ENCODE measurements at places on chromosomes 5 and 9. TPM values are rescaled to one million over a fixed set of nuclear protein-coding genes. Genes with fewer than 3 reads are reported as not detected.

DNA sequence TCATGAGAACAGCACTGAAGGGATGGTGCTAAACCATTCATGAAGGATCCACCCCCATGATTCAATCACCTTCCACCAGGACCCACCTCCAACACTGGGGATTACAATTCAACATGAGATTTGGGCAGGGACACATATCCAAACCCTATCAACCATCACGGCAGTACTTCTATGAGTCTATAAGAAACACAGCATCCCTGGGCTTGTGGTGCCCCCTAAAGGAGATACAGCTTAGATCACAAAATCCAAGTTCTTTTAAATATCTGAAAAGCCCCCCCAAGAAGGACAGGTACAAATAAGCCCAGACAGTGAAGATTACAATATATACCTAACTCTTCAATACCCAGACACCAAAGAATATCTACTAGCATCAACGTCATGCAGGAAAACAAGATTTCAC is 233.7 kb upstream of the ADRA1B start:
- no peak for DNase-seq

Gene NRARP
- 6.8 TPM for polyA plus RNA-seq

DNA sequence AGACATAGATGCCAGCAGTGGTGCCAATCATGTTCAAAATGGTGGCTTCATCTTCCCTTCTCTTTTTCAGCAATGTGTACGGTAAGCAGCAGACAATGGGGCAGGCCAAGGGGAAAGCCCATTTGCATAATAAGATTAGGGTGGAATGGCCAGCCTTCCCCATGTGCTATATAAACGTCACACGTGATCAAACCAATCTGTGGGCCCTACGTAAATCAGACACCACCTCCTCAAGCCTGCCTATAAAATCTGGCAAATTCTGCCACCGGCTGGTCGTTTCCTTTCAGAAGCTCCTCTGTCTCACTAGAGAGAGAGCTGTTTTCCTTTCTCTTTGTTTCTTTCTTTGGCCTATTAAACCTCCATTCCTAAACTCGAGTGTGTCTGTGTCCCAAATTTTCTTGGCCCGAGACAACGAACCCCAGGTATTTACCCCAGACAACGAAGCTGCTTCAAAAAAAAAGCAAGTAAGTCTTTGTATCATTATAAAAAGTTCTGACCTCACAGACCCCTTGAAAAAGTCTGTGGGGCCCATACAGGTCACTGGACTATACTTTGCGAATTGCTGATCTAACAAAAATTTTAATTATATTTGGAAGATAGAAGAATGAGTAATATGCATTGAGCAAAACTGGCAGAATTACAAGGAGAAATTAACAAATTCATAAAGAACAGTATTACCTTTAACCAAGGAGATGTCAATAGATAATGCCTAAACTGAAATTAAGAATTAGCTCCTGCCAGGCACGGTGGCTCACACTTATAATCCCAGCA is 15.2 kb downstream of the ZBTB5 start:
- no peak for DNase-seq

- DNase-seq = no peak
Observed at GRCh38 chr5:54018438-54018837, 291.9 kb downstream of the ARL15 start.

DNA sequence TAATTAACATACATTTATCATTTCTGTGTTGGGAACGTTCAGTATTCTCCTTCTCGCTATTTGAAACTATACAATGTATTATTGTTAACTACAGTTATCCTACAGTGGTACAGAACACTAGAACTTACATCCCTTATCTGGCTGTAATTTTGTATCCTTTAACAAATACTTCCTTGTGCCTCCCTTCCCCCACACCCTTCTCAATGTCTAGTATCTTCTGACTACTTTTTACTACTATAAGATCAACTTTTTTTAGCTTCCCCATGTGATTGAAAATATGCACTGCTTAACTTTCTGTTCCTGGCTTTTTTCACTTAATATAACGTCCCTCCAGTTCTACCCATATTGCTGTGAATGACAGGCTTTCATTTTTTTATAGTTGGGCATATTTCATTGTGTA is 253.5 kb downstream of the RAB3C start:
- no peak for DNase-seq

- DNase-seq = no peak
Observed at GRCh38 chr9:87375397-87376073, 122.1 kb upstream of the DAPK1 start.

DNA sequence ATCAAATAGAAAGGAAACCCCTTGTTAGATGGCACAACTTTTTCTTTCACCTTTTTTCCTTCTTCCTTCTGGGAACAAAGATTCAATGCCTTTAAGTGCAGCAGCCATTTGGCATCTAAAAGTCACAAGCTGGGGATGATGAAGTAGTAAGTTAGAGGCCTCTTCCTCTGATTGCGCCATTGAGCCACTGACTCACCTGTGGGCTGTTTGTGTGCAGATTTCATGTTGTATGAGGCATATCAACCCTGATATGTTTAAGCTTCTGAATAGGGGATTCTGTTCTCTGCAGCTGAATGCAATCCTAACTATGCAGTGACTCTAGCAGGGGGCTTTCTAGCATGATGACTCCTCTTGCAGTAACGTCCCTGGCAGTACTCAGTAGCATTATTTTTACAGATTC is 599.9 kb downstream of the CSNK1G3 start:
- DNase-seq = no peak

- DNase-seq = no peak
Observed at GRCh38 chr5:431711-432050, 11.3 kb upstream of the EXOC3 start.

Gene NR6A1
- polyA plus RNA-seq = 0.87 TPM

Gene NRG2
- polyA plus RNA-seq = 1.3 TPM

GRCh38 chr5:34618371-34619065 is 37.6 kb upstream of the RAI14 start:
- no peak for DNase-seq

Gene CXCL14
- polyA plus RNA-seq = 45.3 TPM

Gene SPATA24
- polyA plus RNA-seq = 13.8 TPM

- DNase-seq = no peak
Observed at GRCh38 chr5:133311176-133311575, 259.4 kb downstream of the HSPA4 start.

DNA sequence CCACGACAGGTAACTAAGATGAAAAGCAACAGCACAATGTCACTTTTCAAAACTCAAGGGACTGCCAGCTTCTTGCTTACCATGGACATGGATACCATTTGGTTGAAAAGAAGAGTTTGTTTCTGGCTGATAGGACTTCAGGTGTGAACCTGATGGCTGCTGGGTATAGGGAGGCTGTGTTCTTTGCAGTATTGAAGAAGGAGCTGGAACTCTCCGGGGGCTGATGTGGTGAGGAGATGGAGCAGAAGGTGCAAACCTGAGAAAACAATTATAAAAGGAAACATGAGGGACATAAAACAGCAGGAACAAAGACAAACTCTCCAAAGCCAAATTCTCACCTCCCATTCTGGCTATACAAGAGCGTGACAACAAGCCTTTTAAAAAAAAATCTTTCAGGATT is 330.1 kb upstream of the RFX3 start:
- DNase-seq = no peak

DNA sequence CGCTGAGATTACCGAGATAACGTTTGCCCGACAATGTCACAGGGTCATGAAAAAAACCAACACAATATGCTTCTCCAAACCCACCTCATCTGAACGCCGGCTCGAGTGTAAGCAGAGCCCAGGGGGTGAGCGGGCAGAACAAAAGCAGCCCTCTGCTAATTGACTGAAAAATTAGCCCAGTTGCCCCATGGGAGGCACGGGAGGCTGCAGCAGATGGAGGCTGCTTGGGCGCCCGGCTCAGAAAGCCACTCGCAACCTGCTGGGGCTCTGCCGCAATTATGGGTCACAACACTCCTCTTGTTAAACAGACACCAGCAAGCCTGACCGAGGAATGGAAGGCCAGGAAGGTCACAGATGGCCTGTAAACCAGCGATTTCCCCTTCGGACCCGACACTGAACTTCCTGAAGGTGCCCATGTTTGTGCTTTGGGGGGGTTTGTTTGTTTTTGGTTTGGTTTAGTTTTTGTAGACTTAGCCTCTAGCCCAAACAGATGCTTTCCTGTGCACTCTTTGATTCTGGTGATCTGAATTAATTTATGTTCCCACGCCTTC is 104.6 kb upstream of the IRX1 start:
- no peak for DNase-seq

Gene DOCK8
- 12.2 TPM for polyA plus RNA-seq

Gene RLN1
- polyA plus RNA-seq = 0.53 TPM

Gene SH3GL2
- polyA plus RNA-seq = 4.3 TPM

DNA sequence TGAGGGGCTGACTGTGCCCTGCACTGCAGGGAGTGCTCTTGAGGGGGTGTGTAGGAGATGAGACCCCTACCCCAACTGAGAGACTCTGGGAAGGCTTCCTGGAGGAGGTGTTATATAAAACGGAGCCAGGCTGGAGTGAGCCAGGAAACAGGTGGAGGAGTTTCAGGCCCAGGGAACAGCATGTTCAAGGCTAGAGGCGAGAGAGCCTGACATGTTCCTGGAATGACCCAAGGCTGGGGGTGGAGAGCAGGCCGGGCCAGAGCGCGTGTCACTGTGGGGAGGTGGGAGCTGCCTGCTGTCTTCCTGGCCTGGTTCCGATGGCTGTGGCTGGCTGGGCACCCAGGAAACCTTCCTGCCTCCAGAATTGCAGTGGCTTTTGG is 48.7 kb downstream of the RXRA start:
- no peak for DNase-seq

DNA sequence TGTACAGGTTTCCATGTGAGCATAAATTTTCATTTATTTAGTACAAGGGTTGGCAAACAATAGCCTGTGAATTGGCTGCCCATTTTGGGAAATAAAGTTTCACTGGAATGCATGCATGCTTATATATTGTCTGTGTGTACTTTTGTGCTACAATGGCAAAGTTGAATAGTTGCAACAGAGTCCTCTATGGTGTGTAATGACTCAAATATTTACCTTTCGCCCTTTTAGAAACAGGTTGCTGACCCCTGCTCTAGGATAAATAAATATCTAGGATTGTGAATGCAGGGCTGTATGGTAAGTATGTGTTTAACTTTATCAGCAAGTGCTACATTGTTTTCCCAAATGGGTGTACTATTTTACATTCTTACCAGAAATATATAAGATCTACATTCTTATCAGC is 47.2 kb downstream of the XRCC4 start:
- DNase-seq = no peak

DNA sequence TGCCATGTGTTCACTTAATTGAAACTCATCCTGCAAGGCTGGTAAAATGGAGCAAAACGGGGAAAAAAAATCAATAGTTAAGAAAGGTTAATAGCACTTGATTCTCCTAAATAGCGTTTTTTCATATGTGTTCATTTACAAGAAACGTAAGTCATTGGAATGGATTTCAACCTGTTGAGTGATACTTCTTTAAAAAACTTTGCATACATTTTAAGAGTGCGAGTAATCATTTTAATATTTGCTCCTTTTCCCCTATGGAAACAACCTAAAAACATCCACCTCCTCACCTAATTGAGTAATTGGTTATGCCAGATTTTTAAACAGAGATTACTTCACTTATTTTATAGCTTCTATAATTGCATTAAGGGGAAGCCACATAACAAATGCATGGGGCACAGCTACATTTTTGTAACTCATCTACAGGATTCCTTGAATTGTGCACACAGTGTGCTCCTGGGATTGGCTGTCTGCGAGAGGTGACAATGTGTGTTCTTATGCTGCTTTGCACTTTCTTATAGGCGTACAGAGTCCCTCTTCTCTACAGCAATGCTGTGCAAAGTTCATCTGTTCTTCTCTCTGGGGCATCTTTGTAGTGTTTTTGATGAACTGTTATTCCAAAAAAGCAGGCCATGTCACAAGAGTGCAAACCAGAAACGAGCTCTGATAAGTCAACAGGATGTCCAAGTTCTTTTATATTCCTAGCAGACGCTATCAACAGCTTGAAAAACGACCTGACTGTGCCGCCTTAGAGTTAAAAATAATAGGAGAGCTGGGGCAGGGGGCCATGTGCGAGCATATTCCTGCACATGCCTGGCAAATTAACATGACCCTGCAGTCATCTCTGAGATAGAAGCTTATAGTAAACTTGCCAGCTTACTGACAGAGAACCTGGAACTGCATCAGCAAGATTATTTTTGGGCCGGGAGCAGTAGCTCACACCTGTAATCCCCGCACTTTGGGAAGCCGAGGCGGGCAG is 117.9 kb downstream of the GOLPH3 start:
- no peak for DNase-seq
